ENCODE measurements at places on chromosomes 2 and 18. TPM values are rescaled to one million over a fixed set of nuclear protein-coding genes. Genes with fewer than 3 reads are reported as not detected.

The CSRNP3 gene
- 10.3 TPM for polyA plus RNA-seq

- no peak for DNase-seq
Measured at GRCh38 chr2:200376513-200377354, 70.2 kb downstream of the SPATS2L start.

The COPS7B gene
- polyA plus RNA-seq, result 55.7 TPM

GRCh38 chr2:69572641-69573040, 70.9 kb downstream of the AAK1 start:
- DNase-seq, result no peak

DNA sequence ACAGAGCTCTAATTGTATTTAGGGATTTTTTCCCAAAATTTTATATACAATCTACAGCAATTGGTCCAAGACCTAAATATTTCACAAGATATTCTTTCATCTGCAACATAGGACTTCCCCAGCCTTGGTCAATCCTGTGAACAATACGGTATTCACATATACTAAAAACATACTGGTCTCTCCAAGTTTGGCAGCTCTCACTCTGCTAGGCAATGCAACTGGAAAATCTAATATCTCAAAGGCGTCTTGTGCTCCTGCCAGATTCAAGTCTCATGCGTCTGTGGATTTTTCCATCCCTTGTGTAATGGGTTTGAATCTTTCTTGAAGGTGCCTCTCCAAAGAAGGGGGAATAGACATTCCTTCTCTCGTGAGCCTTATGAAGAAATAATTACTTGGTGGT, 27.4 kb upstream of the MBOAT2 start:
- no peak for DNase-seq

DNA sequence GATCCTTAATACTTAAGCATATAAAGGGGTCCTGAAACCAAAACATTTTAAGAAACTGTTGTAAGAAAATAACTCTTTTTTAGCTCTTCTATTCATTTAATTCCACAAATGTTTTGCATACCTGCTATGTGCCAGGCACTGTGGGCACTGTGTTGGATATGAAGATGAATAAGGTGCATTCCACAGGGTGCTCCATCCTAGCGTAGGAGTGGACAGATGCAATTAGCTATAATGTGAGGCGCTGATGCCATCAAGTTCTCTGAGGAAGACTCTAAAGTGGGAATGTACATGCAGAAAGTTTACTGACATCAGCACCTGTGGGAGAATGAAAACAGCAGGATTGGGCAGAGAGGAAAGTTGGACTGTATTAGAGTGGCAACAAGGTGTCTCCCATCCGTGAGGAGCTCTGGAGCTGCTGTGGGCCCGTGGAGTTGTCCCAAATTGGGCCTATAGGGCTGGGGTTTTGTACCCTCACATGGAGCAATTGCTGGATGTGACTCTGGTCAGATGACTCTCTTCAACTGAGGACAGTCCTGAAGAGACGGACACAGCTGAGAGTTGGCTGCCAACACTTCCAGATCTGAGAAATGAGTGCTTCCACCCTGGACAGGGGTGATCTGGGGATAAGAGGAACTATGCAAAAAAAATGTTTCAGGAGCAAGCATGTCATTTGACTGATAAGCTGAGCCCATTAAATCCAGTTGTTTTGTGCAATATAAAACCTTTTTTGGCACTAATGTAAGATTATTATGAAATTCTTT, 22.3 kb downstream of the CD8A start:
- no peak for DNase-seq

DNA sequence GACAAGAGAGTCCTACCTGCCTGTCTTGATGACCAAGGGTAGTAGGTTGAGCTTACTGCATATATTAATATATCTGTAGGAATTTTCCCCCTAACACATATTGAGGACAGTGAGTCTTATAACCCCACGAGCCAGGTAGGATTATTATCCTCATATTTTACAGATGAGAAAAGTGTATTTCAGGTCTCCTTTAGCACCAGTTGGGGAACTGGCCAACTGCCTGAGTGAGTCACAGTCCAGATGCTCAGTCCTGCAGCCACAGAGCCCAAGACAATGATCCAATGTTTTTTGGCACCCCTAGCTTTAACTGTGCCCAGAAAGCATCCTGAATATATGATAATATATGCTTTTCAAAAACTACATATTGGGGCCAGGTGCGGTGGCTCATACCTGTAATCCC, 30.8 kb upstream of the GLS start:
- DNase-seq, result no peak

The STAMBP gene
- polyA plus RNA-seq, result 64.6 TPM

The TRIM43 gene
- 0.32 TPM for polyA plus RNA-seq

- DNase-seq, result no peak
Measured at GRCh38 chr2:75194184-75194868, 5.0 kb downstream of the TACR1 start.

- no peak for DNase-seq
Measured at GRCh38 chr2:239858179-239858578, 167.0 kb downstream of the NDUFA10 start.

DNA sequence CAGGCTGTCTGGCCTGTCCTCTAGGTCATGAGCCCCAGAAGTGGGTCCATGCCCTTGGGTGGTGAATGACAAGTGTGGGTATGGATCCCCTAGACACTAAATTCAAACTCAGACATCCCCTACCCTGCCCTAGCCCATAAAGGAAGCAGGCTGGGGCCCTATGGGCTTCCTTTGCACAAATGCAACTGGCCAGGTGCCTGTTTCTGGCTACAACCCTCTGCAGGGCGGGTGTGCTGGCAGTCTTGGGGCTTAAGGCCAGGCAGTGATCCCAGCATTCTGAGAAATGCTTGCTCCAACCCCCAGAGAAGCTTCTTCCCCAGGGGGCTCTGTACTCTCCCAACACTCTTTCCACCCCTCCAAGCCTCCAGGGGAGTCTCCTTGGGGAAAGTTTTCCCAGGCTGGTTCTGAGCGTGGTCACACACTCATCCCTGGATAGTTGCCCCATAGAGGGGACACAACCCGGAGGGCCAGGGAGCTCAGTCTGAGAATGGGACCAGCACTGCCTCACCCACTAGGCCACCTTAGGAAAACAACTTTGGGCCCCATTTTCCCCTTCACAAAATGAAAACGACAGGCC, 16.6 kb upstream of the ASPRV1 start:
- no peak for DNase-seq

GRCh38 chr2:123915380-123915779, 109.7 kb upstream of the CNTNAP5 start:
- no peak for DNase-seq

The SLC5A7 gene
- 0.76 TPM for polyA plus RNA-seq

DNA sequence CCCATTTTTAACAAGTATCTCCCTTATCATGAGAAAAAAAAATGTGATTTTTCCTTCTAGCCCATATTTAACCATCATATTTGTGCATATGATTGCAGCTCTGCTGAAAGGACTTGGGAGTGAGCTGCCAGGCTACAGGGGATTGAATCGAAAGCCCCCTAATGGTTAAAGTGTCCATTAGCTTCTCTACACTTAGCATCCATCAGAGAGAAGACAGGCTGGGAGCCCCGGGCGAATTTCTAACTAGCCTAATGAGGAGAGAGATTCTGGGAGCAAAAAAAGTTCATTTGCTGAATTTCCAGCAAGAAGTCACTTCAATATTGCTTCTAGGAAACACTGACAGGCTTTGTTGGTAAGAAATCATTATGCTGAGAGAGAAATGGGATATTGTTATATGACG, 848.8 kb downstream of the TDRD15 start:
- no peak for DNase-seq

GRCh38 chr2:182893666-182894065, 27.2 kb upstream of the FRZB start:
- no peak for DNase-seq

DNA sequence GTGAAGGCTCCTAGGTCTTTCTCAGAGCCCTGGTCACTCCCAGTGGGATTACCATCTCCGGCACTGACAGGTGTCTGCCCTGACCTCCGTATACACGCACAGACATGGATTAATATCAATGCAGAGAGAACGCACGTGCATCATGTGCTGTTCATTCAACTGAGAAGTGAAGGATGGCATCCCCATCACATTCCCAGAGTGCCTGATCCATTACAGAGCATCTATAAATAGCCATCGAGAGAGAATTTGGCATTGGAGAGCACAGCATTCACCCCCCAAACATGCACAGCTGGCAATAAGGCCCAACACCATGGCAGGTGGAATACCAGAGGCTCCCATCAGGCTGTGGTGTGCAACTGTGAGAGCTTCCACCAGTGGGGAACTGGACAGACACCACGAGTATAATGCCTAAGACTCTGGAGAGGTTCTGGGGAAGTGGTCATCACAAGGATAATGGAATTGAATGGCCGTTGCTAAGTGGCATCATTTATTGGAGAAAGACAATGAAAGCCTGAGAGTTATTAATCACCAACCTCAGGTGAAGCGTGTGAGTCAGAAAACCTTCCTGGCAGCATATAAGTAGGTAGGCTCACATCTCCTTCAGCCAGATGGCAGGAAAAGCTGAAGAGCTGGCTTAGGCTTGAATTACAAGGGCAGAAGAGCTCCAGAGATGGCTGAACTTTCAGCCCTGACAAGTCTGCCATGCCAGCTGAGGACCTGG, 244.5 kb upstream of the ID2 start:
- no peak for DNase-seq
